GM23338 (cell line): ENCODE measurements at places on chromosomes 2 and 18.

GRCh38 chr2:129709001-129709955 is 270.2 kb upstream of the RAB6C start:
- DNase-seq, result no peak

DNA sequence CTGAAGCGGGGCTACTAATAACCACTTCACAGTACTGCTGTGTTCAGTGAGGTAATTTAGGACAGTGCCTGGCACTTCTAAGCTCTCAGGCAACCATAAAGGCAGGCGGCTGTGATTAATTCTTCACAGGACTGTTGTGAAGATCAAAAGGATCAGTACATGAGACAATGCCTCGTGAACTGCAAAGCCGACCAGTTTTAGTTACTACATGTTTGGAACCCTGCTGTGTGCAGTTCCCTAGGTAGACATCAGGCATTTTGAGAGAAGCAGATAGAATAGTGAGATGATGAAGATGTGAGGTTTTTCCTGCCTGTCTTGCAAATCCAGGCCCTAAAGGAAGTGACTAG is 19.1 kb downstream of the EFHD1 start:
- no peak for DNase-seq

DNA sequence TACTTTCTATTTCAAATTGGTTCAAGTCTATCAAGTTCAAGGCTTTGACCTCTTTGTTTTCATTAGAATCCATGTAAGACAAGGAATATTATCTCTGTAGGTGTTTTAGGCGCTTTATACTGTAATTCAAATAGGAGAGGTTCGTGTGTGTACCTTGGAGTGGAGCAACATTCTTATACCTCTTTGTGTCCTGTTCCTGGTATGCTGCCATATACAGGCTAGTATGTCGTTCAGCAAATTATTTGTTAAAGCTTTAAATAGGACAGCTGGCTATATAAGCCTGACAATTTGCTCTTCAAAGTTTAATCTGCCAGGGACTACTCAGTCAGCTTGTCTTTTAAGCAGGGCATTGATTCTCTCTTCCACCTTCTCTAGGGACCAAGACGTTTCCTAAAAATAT is 31.1 kb upstream of the SPAG16 start:
- no peak for DNase-seq

DNA sequence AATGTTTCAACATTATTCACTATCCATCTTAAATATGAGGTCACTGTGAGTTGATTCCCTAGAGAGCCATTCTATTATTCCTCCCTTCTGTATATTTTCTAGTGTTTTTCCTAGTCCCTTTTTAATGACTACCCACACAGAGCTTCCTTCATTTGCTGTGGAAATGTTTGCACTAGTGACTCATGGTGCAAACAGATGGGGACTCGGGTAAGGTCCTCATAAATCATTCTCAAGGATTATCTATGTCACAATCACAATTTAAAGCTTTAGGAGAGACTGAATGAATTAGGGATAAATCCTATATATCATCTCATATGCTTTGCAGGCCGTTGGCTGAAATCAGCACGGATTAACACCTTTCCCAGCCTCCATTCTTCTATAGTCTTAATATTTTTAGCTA is 159.6 kb downstream of the DCC start:
- DNase-seq, result no peak

GRCh38 chr2:27960237-27960912 is 69.8 kb downstream of the BABAM2 start:
- no peak for DNase-seq

DNA sequence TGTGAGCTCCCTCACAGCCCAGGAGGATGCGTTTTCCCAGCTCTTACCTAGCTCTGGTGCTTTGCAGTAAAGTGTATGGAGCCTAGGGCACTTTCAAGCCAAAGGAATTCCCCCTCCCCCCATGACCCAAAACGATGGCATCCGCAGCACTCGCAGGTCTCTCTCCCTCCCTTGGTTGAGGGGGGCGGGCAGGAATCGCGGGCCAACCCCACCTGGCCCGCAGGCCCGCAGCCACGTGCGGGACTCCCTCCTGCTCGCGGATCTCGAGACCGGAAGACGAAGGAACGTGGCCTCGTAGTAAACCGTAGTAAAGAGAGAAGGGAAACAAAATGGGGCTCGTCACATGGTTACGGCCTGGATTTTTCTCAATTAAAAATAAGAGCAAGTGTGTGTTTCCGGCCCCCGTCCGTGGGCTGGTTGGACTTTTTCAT is 8.5 kb downstream of the IRS1 start:
- DNase-seq, result peak; percentile 91
